ENCODE measurements at places on chromosomes 7 and 10.

DNA sequence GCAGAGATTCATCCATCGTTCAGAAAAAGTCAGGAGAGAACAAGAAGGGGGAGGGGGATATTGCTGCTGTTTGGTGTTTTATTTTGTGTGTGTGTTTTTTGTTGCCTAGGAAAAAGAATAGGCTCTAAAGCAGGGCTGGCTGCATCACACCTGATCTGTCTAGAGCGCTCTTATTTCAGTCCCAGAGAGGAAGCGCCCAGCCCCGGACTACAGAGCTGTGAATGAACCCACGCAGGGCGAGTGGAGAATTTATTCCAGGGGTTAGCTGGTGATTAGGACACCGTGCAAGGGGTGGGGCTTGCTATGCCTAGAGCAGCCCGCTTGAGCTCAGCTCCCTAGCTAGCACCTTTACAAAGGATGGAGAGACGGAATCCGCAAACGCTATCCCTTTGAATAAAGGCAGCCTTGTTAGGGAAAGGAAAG is 621 bp upstream of the FAM13C start:
- peak; percentile 91 for DNase-seq

GRCh38 chr10:14039968-14040668 is 290.6 kb downstream of the FRMD4A start:
- no peak for DNase-seq

- no peak for DNase-seq
Measured at GRCh38 chr7:111827863-111828504, 265.7 kb upstream of the IMMP2L start.

GRCh38 chr10:131681122-131681521 is 219.7 kb upstream of the PPP2R2D start:
- DNase-seq: no peak

DNA sequence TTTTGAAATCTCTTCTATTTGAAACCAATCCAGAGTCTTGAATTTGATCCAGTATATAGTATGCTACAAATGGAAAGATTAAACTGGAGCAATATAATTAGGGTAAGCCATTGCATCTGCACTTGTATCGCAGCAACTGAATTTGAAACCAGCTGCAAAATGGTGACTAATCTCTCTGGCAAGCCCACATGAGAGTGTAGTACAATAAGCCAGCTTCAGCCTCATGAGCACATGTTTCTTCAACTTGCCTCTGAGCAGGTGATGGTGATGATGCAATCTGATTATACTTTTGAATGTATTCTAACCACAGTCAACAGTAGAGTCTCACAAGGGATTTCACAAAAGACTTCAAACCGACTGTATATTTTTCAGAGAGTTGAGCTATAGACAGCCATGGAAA is 829 bp upstream of the RPA3 start:
- DNase-seq: peak; percentile 63

GRCh38 chr7:118328505-118329211 is 104.2 kb downstream of the ANKRD7 start:
- DNase-seq: no peak

GRCh38 chr10:24900888-24901685 is 51.3 kb downstream of the PRTFDC1 start:
- DNase-seq: no peak

- no peak for DNase-seq
Measured at GRCh38 chr10:48525113-48525512, 79.8 kb downstream of the ARHGAP22 start.

All from eye (tissue), 1 donor.